ENCODE measurements at places on chromosomes 1 and 21.

GRCh38 chr1:168887381-168887780, 158.4 kb upstream of the DPT start:
- no peak for DNase-seq

GRCh38 chr21:41411449-41412089, 14.5 kb upstream of the MX1 start:
- DNase-seq = no peak

DNA sequence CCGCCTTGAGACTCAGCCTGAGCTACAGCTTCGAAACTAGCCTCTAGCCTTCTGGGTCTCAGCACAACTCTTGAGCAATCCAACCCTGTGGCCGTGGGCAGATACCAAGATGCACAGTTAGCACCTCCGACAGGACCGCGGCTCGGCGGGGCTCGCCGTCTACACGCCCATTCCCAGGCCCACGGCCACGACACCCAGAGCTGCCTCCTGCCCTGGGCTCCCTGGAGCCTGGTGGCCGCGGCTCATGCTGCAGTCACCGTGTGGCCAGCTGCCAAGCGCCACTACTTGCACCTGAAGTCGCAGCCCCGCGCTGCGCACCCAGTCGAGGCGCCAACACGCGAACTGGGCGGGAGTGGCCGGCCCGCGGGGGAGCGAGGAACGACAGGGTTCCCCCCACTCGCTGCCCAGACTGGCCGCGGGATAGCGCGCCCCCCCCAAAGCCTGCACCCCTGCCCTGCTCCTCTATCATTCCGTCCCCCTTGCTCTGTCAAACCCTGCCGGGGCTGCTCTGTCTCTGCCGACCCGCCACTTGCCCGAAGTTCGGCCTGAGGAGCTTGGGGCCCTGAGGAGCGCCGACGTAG, 729 bp upstream of the CDCA8 start:
- DNase-seq = peak; percentile 66

GRCh38 chr1:91736146-91736714, 149.7 kb downstream of the TGFBR3 start:
- DNase-seq = no peak

DNA sequence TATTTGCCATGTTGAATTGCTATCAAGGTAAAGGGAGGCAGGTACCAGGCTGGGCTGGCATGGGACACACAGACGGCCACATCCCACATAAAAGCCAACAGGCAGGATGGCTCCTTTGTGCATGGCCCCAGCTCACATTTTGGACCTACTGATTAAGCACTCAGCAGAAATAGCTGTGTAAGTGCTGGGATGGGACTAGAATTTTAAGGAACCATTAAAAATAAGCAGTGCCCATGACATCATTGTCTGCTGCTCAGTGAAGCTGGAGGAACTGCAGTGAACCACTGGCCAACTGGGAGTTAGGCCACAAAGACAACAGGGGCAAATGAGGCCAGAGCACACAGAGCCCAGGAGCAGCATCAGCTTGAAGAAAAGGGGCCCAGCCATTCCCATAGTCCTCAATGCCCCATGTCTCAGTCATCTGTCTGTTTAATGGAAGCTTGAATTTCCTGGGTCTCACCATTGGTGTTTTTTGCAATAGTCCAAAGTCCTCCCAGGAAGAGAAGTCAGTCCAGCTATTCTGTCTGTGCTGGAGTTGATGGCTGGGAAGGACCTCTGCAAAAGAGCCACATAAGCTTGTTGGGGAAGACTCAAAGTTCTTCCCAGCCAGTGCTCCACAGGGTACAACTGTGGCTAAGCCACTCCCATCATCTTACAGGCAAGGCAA, 45.3 kb upstream of the TNR start:
- no peak for DNase-seq

DNA sequence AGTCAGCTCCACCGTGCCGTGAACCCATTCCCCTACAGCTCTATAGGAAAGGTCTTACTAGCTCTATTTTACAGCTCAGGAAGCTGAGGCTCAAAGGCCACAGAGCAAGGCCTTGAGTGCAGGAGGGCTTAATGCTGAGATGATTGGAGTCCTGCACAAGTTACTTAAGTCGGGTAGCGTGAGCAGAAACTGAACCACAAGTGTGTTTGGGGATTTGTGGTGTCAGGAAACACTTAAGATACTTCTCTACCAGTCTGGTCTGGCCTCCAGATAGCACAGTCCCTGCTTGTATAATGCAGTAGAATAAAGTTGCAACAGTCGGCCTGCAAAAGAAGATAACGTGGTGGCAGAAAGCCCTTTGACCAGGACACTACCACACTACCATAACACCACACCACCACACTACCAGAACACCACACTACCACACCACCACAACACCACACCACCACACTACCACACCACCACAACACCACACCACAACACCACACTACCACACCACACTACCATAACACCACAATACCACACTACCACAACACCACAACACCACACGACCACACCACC, 118.1 kb downstream of the SPSB1 start:
- DNase-seq = no peak

GRCh38 chr1:65281846-65282245, 27.5 kb upstream of the DNAJC6 start:
- DNase-seq = no peak

DNA sequence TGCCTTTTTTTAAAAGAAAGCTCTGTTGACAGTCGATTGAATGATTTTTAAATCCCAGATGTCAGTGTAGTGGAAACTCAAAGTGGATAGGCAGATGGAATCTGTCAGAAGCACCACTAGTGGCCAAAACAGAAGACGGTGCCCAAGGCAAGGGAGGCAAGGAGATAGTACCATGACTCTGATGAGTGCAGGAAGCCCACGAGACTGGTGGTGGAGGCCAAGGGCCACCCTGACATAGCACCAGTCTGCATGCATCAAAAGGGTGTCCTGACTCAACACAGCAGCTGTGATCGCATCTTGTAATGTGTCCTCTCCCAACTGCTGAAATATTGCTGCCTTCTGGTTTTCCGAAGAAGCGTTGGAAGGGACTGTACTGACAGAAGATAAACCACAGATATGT, 124.1 kb upstream of the PAPPA2 start:
- DNase-seq = no peak

DNA sequence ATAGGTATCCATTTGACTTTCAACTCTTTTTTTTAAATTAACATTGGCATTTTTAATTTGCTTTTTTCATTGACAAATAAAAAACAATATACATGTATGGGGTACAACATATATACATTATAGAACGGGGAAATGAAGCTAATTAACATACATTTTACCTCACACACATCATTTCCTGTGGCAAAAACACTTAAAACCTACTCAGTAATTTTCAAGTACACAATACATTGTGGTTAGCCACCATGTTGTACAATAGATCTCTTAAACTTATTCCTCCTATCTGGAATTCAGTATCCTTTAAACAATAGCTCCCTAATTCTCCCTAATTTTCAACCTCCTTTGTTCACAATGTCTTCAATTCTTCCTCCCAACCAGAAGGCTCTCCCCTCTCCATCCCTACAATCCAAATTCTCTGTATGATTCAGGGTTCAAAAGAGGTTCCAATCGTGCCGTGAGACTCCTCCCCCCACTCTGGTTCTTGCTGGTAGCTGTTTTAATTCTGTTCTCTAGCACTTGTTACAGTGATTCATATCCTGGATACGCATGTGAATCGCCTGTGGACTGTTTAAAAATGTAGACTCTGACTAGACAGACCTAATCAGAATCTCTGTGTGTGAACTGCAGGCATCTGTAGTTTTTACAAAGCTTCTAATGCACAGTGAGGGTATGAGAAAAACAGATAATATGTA, 87.6 kb upstream of the DUSP10 start:
- DNase-seq = no peak

DNA sequence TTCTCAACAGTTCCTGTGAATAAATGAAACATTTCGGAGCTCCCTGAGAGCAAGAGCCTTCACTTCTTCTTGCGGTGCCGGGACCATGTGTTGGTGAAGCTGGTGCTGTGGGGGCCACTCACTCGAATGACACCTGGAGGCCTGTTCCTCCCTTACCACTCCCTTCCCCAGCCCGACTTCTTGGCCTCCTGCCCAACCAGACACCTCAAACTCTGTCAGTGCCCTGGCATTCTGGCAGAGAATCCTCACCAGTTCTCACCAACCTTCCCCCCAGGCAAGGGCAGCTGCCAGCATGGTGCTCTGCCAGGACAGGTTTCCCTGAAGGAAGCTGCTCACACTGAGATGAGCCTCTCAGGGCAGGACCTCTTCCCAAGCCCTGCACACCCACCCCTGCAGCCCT, 68.3 kb downstream of the MPZL1 start:
- DNase-seq = no peak

DNA sequence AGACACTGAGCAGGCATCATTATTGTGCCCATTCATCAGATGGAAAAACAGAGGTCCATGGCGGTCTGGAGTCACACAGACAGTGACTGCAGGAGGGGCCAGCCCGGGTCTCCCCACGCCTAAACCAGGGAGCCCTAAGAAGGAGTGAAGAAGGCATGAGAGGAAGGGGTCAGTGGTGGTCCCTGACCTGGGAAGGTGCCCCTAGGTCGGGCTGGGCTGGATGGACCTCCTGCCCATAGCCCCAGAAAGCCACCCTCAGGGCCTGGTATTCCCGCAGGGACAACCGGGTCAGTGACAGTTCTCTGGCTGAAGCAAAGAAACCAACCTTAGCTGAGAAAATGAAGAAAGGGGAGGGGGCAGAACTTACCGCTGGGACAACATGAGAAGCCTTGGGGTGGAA, 163.4 kb upstream of the C1orf174 start:
- no peak for DNase-seq

- DNase-seq = no peak
These were observed 33.5 kb downstream of the ODR4 start for GRCh38 chr1:186409091-186409490.

DNA sequence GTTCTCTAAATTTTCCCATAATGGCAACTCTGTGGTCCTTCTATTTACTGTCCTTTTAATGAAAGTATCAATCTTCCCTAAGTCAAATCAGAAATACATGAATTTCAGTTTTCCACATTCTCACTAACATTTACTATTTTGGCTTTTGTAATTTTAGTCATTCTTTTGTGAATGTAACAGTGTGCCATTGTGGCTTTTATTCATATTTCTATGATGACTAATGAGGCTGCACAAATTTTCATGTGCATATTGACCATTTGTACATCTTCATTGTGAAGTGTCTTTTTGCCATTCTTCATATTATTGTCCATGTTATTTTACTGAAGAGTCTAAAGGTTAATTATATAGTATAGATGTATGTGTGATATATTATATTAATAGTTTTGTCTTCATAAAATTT, 431.0 kb upstream of the BRINP3 start:
- DNase-seq = no peak

DNA sequence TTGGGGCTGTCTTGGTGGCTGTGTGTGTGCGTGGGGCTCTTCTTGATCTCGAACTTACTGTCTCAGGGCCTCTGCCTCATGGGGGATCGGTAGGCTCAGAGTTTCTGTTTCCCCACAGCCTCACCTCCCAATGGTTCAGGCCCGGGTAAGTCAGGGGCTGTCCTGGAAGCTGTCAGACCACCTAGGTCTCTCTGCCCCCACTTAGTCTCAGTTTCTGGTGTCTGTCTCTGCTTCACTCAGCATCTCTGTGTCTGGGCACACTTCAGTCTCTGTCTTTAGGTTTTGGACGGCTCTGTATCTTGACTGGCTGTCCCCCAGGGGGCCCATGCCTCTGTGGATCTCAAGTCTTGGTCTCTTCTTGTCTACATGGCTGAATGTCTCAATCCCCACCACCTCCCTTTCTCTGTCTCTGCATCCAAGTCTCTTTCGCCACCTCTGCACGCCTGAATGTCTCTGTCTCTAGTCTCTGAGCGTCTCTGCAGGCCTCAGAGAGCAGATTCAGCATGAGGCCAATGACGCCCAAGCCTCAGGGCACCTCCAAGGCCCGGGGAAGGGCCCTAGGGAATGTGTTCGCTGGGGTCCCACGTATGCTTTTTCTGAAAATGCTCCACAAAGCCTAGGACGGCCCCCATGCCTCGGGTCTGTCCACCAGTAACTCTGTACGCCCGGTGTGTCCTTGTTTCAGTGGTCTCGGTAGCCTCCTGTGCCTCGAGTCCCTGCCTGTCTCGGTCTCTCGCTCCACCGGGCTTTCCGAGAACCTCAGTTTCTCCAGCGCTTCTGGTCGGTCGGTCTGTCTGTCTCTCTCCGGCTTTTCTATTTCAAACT, 818 bp downstream of the FHL3 start:
- DNase-seq = no peak

DNA sequence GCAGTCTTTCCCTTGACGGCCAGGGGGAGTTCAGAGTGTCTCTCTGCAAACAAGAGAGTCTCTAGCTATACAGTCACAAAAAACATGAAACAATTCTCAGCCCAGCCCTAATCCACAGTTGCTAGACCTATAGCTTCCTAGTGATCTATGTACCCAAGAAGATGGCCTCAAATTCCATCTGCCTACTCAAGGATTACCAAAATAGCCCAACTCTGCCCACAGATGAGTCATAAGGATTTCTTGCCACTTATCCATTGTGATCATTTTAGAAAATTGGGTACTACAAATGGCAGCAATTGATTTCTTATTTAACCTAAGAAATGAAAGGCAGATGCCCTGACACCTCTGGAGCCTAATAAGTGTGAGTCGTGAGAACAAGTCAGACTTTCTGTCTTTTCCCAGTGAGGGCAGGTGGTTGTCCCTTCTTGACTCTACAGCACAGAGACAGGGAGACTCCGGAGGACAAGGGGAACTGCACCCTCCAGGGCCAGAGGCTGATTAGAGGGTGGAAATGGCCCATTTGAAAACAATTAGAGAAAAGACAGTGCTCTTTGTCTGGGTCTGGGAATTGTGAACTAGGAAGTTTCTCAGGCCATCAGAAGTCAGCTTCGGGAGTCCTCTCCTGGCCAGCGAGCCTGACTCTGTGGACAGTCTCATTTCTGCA, 65.4 kb downstream of the ABCA4 start:
- DNase-seq = no peak

DNA sequence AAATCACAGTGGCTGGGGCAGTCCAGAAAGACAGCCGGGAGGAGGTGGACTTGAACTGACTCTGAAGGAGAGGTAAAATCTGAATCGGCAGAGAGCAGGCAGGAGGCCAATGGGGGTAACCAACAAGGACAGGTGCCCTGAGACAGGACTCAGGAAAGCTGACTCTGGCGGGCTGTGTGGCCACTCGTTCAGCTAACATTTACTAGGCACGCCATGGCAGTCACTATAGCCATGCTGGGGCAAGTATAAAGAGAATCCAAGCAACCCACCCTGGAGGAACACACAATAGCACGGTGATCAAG, 7.4 kb downstream of the TIAM1 start:
- no peak for DNase-seq

- DNase-seq = no peak
These were observed 72.2 kb upstream of the GJB5 start for GRCh38 chr1:34682452-34683223.

GRCh38 chr1:226029093-226029496, 30.0 kb upstream of the SDE2 start:
- DNase-seq = no peak

- no peak for DNase-seq
These were observed 142.8 kb downstream of the HUNK start for GRCh38 chr21:32015461-32016139.

- no peak for DNase-seq
These were observed 113.5 kb downstream of the NTNG1 start for GRCh38 chr1:107254306-107254705.

DNA sequence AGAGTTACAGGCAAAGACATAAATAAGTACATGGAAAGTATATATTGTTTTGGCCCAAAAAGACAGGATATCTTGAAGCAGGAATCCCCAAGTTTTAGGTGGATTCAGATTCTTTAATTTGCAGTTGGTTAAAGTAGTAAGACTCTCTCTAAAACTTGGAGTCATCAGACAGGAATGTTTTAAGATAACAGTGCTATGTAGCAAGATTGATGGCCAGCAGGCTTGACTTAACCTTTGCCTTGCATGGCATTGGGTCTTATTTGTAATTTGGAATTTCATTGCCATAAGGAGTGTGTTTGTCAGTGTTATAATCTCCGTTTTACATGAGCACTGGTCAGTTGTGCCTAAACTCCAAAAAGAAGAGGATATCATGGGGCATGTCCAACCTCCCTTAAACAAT, 727.6 kb upstream of the CHRM3 start:
- no peak for DNase-seq
